ENCODE measurements at places on chromosomes 1 and 21.

DNA sequence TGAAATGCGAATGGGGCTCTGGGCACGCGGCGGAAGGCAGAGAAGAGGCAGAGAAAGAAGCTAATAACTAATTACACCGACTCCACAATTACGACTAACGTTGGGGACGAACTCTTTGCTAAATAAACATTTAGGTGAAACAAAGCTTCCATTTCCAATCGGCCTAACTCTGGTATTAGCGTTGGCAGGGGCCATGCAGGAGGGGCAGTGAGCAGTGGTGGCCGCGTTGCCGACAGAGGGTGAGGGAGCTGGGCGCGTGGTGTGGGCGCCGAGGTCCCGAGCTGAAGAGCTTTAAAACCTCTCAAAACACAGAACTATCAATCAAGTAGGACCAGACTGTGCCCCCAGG, 553 bp upstream of the NDUFV3 start:
- no peak for DNase-seq

DNA sequence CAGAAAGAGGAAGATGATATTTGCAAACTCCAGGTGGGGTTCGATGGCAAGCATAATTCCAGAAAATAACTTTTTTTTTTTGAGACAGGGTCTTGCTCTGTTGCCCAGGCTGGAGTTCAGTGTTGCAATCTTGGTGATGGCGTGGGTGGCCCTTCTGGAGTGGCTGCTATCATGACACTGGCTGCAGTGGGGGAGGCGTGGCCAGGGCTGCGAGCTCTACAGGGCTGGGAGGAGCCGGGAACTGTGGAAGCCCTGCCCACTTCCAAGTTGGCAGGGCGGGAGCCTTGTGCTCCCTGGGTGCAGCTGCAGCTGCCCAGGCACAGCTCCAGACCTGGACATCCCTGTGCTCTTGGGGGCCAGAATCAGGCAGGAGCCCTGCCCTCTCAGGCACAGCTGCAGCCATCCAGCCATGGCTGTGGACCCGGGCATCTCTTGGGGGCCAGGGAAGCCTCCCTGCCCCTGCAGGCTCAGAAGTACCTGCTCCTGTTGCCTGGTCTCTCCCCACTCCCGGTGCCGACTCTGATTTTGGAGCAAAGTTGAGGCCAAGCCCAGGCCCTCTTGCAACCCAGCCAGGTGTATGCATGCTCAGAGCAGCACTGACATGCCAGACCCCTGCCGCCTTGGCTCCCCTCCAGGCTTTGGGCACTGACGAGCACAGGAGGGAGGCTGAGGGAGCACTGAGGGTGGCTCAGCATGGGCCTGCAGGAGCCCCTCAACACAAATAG, 7.2 kb upstream of the BCL10 start:
- no peak for DNase-seq

DNA sequence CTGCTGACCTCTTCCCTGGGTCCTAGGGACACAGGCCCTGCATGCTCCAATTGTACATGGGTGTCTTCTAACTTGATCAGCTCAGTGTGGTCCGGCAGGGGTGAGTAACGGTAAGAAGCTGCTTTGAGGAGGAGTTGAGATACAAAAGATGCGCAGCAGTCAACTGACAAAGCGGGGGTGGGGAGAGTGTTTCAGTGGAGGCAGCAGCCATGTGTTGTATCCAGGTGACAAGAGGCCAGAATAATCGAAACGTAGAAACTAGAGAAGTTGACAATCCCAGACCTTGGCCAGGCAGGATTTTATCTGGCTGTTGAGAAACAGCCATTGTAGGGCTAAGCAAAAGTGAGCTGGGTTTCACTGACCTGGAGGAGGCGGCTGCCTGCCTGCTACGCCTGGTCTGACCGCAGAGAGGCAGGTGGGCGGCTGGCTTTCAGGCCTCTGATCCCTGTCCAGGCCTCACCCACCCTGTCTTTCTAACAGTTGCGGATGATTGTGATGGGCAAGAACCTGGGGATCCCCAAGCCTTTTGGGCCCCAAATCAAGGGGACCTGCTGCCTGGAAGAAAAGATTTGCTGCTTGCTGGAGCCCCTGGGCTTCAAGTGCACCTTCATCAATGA, 28.8 kb downstream of the PADI6 start:
- no peak for DNase-seq

GRCh38 chr1:7456722-7457082, 314.4 kb upstream of the VAMP3 start:
- DNase-seq = no peak

DNA sequence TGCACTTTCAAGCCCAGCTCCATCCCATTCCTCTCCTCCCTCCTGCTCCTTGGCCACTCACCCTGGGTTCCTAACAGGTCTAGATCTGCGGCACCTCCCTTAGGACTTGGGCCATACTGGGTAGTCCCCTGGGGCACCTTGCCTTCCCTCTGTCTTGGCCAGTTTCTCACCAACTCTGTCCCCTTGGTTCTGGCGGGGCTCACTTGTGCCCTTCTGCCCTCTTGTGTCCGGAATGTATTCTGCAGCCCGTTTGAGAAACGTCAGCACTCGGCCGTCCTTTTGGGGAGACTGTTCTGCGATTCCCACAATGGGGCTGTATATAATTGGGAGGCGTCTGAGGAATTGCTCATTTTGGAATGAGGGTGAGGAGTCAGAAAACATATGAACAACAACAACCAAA, 162.4 kb downstream of the ZSCAN20 start:
- DNase-seq = no peak

- DNase-seq = no peak
Observed at GRCh38 chr21:29104239-29104708, 26.2 kb upstream of the MAP3K7CL start.

GRCh38 chr21:41188486-41189149, 20.7 kb downstream of the BACE2 start:
- DNase-seq = no peak

- DNase-seq = no peak
Observed at GRCh38 chr1:56397409-56397808, 182.0 kb downstream of the PLPP3 start.

- no peak for DNase-seq
Observed at GRCh38 chr1:20255666-20256065, 35.0 kb upstream of the VWA5B1 start.

DNA sequence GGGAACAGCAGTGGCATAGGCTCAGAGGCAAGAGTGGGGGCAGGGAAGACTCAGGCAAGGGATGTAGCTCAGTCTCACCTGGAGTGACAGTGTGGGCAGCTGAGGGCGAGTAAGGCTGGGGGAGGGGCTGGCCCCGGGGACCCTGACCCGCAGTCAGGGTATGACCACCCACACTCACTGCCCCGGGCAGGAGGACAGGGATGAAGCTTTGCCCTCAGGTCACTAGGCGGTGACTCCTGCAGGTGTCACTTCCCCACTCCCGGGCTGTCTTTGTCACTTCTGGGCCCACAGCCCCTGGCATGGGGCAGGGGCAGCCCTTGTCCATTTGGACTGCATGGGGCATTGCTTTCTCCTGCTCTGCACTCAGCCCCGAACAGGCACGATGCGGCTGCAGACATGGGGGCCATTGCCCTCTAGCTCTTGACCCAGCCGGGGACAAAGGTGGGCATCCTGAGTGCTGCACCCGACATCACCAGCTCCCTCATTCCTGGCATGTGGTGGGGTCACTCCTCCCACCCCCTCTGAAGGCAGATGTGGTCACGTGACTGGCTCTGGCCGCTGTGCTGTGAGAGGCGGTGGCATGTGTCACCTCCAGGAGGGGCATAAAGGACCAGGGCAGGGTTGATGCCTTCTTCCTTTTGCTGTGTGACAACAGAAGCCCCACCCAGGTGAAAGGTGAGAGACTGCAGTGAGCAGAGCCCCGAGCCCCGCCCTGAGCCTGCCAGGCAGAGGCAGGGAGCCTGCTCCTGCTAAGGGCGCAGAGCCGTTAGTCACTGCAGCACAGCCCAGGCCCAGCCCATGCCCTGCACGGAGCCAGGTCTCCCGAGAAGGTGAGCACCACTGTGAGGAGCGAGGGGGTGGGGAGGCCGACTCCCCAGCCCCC, 66.0 kb downstream of the MATN1 start:
- DNase-seq = no peak

DNA sequence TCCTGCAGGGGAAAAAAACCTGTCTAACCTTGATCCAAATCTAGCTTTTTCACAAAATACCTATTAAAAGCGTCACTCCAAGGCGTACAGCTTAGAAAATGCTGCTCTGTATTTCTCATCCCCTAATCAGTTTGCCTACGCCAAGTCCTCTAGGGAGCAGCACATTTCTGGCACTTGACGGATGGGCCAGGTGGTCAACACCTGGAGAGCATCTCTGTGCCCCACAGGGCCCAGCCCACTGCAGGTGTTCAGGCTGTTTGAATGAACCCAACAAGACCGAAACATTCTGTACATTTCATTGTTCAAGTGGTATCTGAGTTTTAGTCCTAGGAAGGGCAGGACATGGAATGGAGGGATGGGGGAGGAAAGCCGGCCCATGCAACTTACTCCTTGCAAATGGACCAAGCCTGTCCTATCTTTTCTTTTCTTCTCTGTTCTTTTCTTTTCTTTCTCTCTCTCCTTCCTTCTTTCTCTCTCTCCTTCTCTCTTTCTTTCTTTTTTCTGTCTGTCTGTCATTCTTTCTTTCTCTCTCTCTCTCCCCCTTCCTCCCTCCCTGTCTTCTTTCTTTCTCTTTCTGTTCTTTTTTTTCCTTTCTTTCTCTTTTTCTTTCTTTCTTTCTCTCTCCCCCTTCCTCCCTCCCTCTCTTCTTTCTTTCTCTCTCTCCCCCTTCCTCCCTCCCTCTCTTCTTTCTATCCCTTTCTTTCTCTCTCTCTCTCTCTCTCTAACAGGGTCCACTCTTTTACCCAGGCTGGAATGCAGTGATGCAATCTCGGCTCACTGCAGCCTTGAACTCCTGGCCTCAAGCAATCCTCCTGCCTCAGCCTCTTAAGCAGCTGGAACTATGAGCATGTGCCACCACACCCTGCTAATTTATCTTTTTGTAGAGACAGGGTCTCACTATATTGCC, 29.1 kb downstream of the IGFN1 start:
- no peak for DNase-seq

- DNase-seq = no peak
Observed at GRCh38 chr21:41677671-41678015, 89.2 kb downstream of the RIPK4 start.

DNA sequence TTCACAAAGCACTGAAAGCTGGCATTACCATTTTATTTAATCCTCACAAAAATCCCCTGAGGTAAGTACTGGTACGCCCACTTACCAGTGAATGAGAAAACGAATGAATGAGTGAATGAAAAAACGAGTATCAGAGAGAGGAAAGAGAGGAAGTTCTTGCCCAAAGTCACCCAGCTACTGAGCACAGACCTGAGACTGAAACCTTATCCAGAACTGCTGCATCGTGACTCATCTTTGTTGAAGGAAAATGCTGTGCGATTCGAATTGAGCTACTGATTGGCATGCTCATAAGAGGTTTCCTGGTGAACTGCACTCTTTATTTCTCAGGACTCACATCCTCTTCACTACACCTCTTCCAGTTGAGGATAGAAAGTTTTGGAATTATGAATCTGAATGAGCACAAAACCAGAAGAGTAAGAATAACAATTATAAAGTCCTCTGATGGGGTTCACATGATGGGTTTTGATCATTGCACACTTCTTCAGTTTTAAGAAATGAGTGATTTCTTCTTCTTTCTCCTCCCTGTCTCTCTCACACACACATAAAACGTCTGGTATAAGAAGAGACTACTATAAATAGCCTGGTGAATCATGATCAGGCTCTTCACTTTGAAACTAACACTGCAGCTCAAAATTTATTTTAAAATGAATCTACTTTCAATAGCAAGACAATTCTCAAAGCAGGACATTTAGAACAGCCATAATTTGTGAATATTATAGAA, 32.1 kb downstream of the IL12RB2 start:
- DNase-seq = no peak

DNA sequence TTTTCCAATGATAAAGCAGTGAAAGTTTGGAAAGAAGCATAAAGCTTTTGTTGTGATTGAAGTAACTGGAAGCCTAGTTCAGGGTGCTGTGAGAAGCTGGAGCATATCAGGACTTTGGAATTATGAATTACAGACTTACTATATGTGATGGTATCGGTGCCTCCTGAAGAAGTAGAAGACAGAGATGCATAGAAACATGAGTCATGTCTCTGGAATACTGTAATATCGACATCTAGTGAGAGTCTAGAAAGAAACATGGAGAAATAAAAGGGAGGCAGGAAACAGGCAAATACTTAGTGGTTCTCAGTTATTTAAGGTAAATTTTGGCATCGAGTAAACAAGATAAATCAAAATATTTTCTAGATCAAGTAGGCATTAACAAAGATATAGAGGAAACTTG, 103.0 kb downstream of the CAMTA1 start:
- DNase-seq = no peak

DNA sequence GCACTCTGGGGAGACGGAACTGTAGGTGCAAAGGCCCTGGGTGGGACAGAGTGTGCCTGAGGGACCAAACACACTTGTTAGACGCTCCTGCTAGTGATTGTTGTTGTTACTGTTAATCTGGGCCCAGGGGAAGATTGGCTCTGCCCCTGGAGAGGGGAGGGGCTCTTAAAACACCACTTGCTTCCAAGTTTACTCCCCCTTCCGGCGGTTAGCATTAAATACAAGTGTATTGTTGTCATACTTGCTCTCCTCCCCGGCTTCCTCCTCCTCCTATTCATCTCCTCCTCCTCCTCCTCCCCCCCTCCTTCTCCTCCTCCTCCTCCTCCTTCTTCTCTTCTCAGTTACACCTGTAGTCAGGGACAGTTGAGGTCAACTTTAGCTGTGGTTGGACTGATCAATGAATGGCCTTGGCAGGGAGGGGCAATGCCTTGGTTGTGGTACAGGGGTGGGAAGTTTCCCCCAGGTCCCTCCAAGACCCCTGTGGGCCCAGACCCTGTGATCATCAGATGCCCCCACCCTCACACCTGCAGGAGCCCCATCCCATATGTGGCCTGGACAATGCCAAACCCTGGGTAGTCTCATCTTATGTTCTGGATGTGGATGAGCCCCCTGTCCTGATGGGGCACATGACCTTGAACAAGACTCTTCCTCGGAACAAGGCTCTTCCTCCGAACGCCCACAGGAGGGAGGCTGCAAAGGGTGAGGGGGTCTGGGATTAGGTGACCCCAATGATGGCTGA, 217.3 kb downstream of the PTPRU start:
- no peak for DNase-seq

- no peak for DNase-seq
Observed at GRCh38 chr1:184457500-184457899, 70.7 kb downstream of the C1orf21 start.

DNA sequence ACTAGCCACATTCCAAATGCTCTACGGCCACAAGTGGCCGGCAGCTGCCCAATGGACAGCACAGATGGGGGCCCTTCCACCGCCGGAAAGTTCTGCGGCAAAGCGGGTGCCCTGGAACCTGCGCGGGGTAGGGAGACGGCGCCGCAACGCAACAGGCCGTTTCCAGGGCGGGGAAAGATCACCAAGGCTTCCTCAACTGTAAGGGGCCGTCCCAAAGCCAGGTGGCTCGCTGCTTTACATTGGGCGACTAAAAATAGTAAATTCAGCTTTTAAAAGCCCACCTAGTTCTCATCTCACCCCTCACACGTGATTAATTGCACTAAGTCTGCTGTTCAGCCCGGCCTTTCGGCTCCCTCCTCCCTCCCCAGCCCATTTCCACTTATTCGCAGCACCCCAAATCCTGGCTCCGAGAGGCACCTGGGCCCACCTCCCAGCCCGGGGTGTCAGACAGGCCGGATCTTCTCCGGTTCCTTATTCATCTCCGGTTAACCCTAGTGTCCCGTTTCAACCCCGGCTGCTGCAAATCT, 643 bp downstream of the CFAP298 start:
- no peak for DNase-seq

GRCh38 chr1:86470859-86471258, 2.1 kb downstream of the CLCA1 start:
- DNase-seq = no peak

GRCh38 chr1:165717918-165718515, 19.7 kb upstream of the ALDH9A1 start:
- DNase-seq = no peak

Data from GOT3 (cell line).